ENCODE measurements at places on chromosomes 7 and 10.
A peak's percentile ranks its signal among the peaks of the same experiment; 100 is the strongest.

DNA sequence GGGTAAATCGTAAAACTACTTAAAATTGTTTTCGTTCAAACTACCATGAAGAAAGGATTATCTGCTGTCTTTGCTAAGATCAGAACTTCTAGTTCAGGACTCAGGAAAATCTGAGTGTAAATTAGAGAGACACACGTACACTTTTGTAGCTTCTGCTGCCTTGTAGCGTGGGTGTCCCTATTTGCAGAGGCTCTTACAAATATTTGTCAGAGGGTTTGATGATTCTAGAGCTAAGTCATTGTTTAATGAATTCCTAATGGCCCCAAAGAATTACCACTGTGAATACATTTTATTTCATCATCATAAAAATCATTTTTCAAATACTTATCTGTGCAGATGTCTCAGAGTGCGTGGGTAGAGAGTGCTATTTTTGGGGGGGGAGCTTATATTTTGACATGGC is 314.9 kb downstream of the LRMDA start:
- DNase-seq: no peak

DNA sequence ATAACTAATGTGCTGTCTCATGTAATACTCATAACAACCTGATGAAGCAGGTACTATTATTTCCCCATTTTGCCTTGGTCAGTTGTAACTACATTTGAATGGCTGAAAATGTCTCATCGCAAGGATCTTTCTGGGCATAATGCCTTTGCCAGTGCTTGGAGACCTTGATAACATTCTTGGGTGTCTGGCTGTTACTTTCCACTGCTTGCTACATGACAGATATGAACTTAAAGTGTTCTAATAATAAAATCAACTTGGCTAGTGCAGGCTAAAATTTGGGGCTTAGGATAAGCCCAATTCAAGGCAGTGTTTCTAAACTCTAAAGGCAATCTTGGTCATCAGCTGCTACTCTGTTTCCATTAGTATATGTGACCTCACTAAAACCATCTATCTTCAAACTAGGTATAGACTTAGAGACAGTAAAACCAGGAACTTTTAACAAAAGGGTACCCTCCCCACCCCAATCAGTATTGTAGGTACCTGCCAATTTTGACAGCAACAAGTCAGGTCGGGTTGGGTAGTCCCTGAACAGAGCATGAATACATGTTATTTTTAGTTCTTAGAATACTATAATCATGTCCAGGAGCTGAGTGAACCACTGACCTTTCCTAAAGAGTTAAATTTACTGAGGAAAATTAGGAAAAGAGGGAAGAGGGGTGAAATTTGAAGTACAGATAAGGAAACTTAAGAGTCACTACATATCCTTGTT is 68.2 kb upstream of the AHR start:
- DNase-seq: no peak

DNA sequence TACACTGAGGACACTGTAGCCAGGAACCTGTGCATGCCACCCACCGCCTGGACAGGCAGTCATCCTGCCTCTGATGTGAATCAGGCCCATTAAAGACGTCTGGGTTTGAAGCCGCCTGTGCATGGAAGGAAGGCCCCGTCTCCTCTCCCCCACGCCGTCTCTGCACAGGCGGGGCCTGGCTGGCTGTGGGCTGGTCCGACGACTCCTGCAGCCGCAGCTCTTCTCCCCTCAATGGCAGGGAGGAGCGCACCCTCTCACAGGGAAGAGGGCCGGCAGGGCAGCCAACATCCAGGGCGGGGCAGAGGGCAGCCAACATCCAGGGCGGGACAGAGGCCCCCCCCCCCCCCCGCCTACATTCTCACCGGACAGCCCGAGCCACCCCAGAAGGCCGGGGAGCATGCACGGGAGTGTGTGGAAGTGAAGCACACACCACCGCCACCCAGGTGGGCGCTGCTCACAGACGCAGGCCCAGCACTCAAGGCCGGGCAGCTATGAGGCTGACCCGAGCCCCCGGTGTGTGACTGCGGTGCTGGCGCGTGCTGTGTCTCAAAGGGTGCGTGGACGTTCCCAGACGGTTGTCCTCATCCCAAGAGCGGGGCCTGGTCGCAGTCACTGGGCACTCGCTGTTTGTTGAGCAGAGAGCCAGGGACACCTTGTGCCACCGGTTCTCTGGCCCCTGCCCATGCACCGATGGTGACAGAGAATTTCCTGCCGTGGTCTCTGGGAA is 19.1 kb downstream of the DPYSL4 start:
- DNase-seq: no peak

- no peak for DNase-seq
Measured at GRCh38 chr10:122142641-122143237, 128.4 kb upstream of the BTBD16 start.

DNA sequence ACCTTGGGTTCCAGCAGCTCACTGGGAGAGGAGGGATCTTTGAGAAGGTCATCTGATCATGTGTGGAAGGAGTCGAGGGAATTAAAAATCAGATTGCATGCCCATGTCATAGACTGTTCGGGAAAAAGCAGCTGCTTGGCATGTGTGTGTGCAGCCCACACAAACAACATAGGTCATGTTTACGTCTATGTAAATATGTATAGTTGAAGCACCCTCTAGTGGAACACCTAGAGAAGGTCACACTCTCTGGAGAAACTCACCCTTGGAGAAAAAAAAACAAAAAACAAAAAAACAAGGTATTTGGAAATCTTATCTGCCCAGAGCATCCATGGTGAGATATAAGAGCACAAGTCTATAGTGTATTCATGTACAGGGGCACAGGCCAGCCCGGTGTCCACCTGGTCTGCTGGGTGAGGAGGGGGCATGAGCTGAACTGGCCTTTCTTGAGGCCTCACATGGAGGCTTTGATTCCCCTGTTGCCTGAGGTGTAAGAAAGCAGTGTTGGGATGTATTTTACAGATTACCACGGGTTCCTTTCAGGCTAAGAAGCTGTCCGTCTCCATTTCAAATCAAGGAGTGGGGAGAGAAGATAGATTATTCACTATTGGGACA is 98.0 kb downstream of the NPY start:
- peak; percentile 47 for DNase-seq

DNA sequence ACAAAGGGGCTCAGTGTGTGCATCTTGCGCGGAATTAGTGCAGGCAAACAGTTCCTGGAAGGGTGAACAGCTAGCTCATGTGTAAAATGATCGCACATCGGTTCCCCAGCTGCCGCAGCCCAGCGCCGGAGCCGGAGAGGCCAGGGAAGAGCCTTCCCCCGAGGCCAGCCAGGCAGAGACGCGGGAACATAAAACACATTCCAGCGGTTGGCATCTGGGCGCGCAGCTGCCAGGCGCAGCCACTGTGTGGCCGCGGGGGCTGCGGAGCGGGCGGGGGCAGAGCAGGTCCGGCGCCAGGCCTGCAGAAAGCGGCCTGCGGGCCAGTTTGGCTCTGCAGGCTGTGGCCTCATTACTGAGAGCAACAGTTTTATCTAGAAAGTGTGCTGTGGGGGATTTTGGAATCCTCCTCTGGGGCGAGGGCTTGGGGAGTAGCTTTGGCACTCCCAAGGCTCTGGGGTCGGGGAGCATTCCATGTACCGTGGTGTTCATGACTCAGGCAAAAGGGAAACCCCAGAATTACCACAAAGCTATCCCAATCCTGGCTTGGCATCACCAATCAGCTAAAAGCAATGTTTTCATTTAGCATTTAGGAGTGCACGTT is 74.3 kb downstream of the SAMD9 start:
- no peak for DNase-seq

DNA sequence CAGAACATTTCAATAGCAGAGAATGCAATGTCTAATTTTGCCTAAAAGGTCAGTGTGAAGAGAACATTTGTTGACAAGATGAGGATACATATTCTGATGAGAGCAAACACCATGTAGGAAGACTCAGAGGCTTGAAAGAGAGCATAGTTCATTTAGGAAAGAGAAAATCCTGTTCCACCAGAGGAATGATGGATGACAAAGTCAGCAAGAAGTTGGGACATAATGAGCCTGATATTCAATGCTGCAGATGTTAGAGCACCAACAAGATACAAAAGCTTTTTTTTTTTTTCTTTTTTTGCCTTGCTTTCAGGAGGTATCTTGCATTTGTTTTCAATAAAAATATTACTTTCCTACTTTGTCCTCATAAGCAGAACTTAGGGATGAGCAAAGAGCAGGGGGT is 952.0 kb upstream of the C7orf33 start:
- no peak for DNase-seq

DNA sequence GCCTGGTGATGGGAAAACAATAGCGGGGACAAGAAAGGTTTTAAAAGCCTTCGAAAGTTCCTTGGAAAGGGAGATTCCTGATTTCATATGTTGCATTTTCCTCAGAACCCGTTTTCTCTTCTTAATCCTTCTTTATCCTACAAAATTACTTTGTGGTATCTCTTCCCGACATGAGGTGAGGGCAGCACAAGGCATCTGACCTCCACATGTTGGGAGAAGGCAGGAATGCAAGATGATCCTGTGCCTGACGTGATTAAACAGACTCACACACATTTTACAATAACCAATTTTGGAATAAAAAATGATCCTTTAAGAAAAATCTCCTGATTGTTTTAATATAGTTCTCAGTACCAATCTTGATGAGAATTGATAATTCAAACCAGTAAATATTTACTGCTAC is 153.3 kb upstream of the MKLN1 start:
- no peak for DNase-seq

- DNase-seq: no peak
Measured at GRCh38 chr7:126574276-126575250, 678.2 kb downstream of the GRM8 start.

GRCh38 chr7:7201578-7202374 is 19.4 kb downstream of the C1GALT1 start:
- no peak for DNase-seq

DNA sequence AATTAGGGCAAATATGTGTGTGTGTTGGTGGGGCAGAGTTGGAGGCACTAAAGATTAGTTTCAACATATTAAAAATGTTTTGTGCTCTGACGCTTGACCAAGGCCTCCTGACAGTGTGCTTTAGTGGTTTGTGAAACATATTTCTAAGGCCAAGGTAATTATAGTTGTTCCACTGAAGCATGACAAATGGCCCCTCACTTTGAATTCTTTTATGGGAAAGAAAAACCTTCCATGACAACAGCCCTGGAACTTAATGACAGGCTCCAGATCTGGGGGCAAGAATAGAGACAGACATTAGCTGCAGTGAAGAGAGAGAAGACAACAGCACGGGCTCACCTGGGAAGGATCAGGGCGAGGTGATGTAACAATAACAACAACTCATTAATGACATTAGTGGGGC is 155.8 kb downstream of the CHN2 start:
- DNase-seq: peak; percentile 73

- DNase-seq: no peak
Measured at GRCh38 chr10:42836096-42836495, 53.5 kb downstream of the BMS1 start.

- DNase-seq: no peak
Measured at GRCh38 chr10:103102195-103102594, 90.9 kb downstream of the NT5C2 start.

DNA sequence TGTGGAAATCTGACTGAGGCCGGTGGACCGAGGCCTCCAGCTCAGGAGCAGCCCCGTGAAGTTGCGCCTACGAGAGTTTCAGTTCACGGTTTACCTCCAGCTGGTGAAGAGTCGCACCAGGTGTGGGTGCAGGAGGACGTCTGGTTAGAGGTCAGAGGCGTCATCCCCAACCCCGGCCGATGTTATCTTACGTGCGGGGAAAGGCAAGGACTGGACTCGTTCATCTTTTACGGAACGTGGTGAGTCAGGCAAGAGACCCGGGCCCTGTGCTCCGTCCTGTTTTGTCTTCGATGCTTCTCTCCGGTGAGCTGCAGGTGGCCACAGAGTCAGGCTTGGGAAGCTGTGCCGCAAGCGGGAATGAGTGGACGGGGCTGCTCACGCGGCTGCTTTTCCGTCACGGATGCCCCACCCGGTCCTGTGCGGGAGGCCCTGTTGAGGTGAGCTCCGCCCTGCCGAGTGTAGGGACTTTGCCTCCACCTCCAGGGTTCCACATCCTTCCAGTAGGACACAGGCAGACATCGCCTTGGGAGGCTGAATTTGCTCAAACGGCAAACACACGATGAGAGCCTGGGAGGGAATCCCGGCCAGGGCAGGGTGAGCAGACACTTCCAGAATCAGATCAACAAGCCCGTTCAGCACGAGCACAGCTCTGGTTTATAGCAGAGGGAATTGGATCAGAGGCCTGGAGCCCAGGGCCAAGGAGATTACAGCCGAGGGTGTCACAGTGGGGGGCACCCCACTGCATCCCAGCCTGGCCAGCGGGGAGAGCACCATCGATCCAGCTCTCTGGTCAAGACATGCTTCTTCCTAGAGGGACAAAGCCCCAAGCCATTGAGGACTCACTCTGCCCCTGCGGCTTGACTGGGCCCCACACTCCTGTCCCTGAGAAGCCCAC is 50.1 kb upstream of the INPP5A start:
- DNase-seq: no peak

DNA sequence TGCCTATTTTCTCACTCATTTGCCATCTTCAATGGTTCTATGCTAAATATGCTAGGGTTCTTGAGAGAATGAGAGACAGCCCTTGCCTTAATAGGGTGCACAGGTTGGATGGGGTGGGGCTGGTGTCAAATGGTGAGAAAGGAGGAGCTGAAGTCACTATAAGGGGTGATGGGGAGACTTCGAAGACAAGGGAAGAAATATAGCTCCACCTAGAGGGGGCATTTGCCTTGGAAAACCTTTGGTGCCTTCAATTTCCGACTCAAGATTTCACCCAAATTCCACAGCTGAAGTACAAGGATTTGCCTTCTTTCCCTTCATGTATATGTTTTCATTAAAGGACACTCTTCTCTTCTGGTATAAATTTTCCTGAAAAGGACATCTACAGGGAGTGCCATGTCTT is 5.6 kb downstream of the PTN start:
- DNase-seq: no peak

All from HAP-1 (cell line).